ENCODE measurements at places on chromosomes 1 and 21. TPM values are rescaled to one million over a fixed set of nuclear protein-coding genes. Genes with fewer than 3 reads are reported as not detected.

The SPRR2G gene
- total RNA-seq, result not detected

The HDAC1 gene
- total RNA-seq, result 116 TPM

The CHODL gene
- total RNA-seq, result 0.13 TPM

The GJB3 gene
- under 0.01 TPM for total RNA-seq

The OR4F29 gene
- not detected for total RNA-seq

The KHDC4 gene
- 14.6 TPM for total RNA-seq

The UBR4 gene
- total RNA-seq, result 74.1 TPM

The NT5C1A gene
- total RNA-seq, result not detected

The SELE gene
- 4.9 TPM for total RNA-seq

The MACO1 gene
- total RNA-seq, result 16.8 TPM

The CA14 gene
- not detected for total RNA-seq

The DDOST gene
- 302 TPM for total RNA-seq

The SUSD4 gene
- total RNA-seq, result under 0.01 TPM

The RFX5 gene
- total RNA-seq, result 48.7 TPM

The C1orf74 gene
- total RNA-seq, result 1.9 TPM

The KRTAP13-2 gene
- total RNA-seq, result not detected

The RGS1 gene
- not detected for total RNA-seq

The CCDC17 gene
- total RNA-seq, result 0.51 TPM

The OPTC gene
- not detected for total RNA-seq

The VHLL gene
- 0.13 TPM for total RNA-seq

The USH2A gene
- total RNA-seq, result not detected

The TNFRSF1B gene
- 14.8 TPM for total RNA-seq

The CD55 gene
- total RNA-seq, result 99.6 TPM

The TDRD5 gene
- 0.51 TPM for total RNA-seq

The ADGRB2 gene
- total RNA-seq, result 0.26 TPM

The TAL1 gene
- total RNA-seq, result 77.9 TPM

The SERTAD4 gene
- 0.25 TPM for total RNA-seq

The NTNG1 gene
- 0.13 TPM for total RNA-seq

The NBPF6 gene
- not detected for total RNA-seq

The XCL1 gene
- not detected for total RNA-seq

The KIAA0040 gene
- 9.2 TPM for total RNA-seq

The FAM72B gene
- 2.3 TPM for total RNA-seq

The OR2L3 gene
- not detected for total RNA-seq

The AGO3 gene
- 6.8 TPM for total RNA-seq

The MYOG gene
- not detected for total RNA-seq

The CELA2A gene
- total RNA-seq, result not detected

All from dermis microvascular lymphatic vessel endothelial cell (primary cell).